ENCODE measurements at places on chromosomes 16 and 17.

GRCh38 chr17:32104158-32104557, 38.1 kb upstream of the RHOT1 start:
- no peak for DNase-seq

GRCh38 chr16:56998861-56999260, 9.5 kb downstream of the NLRC5 start:
- no peak for DNase-seq

GRCh38 chr17:55202896-55203295, 61.9 kb upstream of the HLF start:
- no peak for DNase-seq

- no peak for DNase-seq
Measured at GRCh38 chr17:28478712-28479615, 5.5 kb downstream of the SLC13A2 start.

DNA sequence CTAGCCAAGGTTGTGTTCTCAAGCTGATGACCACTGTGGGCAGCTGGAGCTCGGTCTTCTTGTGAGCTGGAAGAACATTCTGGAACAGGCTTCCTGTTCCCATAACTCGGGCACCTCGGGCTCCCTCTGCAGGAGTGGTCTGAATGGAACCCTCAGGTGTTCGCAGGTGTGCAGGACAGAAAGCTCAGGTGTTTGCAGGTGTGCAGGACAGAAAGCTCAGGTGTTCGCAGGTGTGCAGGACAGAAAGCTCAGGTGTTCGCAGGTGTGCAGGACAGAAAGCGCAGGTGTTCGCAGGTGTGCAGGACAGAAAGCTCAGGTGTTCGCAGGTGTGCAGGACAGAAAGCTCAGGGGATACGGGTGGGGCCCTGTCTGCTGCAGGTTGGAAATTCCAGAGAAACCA, 109.0 kb upstream of the CACNG5 start:
- DNase-seq, result no peak
